ENCODE measurements at places on chromosomes 11 and 22.

DNA sequence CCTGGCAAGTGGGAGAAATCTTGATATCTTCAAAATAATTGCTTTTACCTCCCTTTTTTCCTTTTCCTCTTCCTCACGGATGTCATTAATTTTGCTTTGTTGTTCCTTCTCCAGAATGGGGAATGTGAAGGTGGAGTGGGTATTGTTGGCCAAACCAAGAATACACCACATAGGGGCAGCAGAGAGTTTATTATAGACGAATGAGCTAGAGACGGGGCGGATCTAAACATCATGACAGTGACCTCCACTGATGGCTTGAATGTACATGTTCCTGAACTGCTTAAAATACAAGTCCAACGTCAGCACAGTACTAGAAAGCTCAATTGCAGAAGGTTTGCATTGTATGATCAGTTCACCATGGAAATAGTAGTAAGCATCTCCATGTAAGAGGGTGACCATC lies 122.3 kb upstream of the SNX19 start:
- DNase-seq, result no peak

DNA sequence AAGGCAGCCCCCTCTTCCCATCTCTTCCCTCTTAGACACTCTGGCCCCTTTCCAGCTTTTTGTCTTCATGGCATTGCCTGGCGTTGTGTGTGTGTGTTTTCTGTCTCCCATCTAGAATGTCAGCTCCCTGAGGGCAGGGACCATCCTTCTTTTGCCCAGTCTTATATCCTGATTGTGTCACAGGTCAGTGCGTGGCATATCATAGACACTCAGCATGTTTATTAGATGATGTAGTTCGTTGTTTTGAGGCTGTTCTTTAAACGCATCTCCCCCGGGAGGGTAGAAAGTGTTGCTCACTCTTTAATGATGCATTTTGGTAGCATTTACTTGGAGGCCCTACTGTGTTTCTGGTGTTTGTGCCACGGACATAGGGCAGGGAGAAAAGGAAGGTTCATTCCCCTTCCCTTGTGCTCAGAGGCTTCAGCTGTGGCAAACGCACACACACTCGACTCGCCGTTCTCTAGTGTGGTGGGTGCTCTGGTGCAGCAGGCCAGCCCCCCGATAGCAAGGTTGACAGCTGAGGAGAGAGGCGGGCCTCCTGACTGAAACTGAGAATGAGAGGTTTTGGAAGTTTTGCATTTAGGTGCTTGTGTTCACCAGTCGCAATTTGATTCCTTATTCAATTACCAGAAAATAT lies 60.2 kb downstream of the TNRC6B start:
- no peak for DNase-seq

- DNase-seq, result no peak
Observed at GRCh38 chr11:96215826-96216225, 127.2 kb downstream of the MAML2 start.

GRCh38 chr11:73950869-73951710 lies at the start of gene DNAJB13:
Gene DNAJB13 (plus strand): TSS chr11:73951026. CDS start chr11:73951070, 44 bp downstream.
- DNase-seq, result peak; percentile 70

DNA sequence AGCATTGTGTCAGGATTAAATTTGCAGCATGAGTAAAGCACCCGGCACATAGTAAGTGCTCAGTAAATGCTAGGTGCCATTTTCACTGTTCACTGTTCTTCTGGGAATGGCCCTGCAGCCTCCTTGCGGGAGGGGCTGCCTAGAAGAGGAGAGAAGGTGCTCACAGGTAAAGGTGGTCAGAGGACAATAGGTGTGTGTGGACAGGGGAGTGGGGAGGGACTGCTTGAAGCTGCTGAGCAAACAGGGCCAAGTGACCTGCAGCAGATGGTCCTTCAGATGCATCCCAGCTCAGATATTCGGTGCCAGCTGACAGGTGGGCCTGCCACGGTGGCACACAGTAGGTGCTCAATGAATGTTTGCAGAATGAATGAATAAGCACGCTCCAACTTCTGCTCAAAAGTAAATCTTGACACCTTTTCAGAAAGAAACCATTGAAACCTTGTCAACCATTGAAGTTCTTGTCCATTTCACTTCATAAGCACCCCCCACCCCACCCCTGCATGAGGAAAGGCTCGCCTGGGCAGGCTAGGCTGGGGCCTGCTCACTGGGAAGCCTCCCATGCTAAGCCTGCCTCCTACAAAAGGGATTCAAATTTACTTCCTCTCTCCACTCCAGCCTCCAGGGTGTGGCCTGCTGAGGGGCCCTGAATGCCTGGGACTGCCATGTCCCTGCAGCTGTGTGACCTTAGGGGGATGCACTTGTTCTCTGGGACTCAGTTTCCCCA lies 1.6 kb downstream of the KIAA0930 start:
- no peak for DNase-seq

GRCh38 chr11:116835042-116835772 lies 2.2 kb downstream of the APOA1 start:
- peak; percentile 39 for DNase-seq

- DNase-seq, result no peak
Observed at GRCh38 chr11:20612416-20612815, 13.0 kb downstream of the SLC6A5 start.

DNA sequence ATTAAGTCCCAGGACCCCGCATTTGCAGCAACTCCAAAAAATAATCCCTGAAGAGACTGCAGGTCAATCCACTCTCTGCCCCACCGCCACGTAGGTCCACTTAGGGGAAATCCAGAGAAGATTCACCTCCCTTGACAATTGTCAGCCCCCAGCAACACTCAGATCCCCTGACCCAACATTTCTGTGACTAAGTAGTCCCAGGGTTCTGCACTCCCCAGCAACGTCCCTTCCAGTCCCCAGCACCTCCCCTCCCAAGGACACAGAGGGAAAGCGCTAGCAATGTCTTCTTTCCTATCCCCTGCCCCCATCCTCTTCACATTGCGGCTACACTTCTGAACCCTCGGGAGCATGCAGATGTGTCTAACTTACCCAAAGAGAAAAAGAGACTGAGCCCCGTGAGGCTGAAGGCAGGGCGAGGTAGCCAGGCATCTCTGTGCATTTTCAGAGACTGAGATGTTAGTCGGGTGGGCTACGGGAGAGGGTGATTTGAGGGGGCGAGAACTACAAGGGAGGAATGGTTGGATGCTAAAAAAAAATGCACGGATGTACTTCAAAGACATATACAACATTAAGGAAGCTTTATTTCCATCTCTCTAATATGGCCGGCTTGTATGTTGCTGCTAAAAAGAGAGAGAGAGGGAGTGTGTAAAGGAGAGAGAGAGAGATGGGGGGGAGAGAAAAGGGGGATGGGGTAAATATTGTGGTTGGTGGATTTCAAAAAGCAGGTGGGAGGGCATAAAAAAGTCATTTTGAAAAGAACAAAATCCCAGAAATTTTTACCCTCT lies at the start of gene SCN2B:
TSS of gene SCN2B (minus strand) at position 647 of the 785 bp plus-strand sequence. CDS start at position 439, 208 bp downstream.
- no peak for DNase-seq

DNA sequence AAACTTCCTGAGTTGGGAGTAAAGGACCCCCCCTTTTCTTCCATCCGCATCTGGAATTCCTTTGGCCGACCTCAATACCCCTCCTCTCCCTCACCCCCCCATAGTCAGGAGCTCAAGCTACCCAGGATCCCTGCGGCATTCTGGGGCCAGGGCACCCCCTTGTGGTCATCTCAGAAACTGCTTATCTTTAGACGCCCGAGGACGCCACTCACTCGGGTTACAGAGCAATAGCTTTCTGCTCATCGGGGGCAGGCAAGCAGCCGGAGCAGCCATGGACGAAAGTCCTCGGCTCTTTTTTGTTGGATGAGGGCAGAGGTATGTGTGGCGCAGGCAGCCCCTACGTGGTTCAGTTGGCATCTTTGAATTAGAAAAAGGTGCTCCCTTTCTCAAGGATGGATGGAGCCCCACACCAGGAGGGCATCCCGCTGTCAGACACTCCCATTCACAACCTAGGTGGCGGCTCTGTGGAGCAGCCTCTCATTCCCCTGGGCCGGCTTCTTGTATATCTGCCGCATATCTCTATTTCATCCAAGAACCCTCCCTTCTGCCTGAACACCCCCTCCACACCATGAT lies 2.3 kb downstream of the C1QTNF5 start:
- DNase-seq, result peak; percentile 80

GRCh38 chr11:125414121-125414520 lies 81.9 kb downstream of the FEZ1 start:
- no peak for DNase-seq

GRCh38 chr22:42176255-42176915 lies 45.8 kb upstream of the CYP2D6 start:
- no peak for DNase-seq

DNA sequence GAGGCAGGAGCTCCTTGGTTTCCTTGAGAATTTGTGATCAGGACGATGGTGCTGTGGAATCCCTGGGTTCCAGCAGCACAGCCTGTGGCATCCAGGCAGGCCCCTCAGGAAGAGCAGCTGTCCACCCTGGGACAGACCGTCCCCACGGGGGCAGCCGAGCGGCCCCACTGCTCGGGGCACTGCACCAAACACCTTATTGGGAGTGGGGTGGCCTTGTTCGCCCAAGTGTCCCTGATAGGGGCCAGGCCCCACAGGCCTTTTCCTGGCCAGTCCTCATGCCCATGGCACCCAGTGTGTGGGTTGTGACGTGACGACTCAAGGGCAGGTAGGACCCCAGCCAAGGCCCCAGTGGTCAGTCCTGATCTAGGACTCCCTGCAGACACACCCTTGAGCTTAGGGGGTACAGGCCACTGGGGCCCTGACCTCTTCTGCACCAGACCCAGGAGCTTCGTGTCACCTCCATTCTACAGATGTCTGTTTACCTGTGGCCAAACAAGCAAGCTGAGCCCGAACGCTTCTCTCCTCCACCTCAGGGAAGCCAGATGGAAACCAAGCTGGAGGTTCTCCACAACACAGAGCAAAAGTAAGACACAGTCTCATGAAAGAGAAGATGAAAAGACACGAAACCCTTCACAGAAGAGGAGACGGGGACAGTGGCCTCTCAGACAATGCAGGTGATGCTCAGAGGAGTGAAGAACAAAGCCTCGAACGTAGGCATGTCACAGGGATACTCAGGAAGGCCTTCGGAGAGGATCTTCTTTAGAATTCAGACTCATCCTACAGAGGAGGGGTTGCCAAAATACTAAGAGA lies 1.6 kb upstream of the BRD1 start:
- DNase-seq, result no peak

GRCh38 chr11:112285841-112286311 lies 25.2 kb upstream of the PLET1 start:
- DNase-seq, result no peak

DNA sequence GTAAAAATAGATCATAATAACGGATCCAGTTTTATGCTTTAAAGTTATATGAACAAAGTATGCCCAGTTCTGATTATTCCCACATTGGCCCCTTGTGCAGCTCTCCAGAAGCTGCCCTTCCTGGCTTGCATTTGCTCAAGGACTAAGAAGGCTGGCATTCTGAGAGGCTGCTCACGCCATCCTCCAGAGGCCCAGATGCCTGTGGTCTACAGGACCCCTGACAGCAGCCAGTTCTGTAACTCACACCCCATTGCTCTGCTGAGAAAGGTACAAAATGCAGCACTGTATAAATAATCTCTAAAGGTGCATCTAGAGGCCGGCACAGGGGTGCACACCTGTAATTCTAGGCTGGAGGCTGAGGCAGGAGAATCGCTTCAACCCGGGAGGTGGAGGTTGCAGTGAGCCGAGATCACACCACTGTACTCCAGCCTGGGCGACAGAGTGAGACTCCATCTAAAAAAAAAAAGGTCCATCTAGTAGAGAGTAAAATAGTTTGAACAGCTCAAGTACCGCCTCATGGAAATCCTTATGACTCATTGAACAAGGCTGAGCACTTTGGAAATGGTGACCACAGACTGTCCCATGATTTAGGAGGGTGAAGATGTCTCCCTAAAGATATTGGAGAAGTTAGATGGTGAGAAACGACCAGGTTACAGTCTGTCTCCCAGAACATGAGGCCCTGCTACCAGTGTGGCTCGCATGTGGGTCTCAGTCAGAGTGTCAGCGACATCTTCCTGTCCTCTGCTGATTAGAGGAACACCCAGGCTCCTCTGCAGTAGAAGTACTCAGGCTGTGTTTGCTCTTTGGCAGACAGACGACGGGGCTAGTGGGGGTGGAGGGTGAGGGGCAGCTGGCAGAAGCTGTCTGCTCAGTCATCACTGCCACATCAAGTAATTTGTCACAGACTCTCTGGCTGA lies 56.3 kb downstream of the KREMEN1 start:
- no peak for DNase-seq

GRCh38 chr22:44217346-44217745 lies 36.6 kb downstream of the PARVG start:
- no peak for DNase-seq

DNA sequence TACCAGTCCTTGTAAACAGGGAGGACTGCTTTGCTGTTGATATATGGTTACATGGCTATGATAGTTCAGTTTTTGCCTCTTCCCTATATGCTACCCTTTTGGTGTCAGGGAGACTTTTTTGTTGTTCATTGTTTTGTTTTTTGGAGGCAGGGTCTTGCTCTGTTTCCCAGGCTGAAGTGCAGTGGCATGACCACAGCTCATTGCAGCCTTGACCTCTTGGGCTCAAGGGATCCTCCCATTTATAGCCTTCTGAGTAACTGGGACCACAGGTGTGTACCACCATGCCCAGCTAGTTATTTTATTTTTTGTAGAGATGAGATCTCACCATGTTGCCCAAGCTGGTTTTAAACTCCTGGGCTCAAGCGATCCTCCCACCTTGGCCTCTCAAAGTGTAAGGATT lies 38.6 kb upstream of the SPTBN2 start:
- no peak for DNase-seq

- DNase-seq, result no peak
Observed at GRCh38 chr22:23481369-23481768, 98.7 kb downstream of the IGLL1 start.

GRCh38 chr11:9259981-9260837 lies 4.9 kb downstream of the DENND5A start:
- DNase-seq, result no peak

DNA sequence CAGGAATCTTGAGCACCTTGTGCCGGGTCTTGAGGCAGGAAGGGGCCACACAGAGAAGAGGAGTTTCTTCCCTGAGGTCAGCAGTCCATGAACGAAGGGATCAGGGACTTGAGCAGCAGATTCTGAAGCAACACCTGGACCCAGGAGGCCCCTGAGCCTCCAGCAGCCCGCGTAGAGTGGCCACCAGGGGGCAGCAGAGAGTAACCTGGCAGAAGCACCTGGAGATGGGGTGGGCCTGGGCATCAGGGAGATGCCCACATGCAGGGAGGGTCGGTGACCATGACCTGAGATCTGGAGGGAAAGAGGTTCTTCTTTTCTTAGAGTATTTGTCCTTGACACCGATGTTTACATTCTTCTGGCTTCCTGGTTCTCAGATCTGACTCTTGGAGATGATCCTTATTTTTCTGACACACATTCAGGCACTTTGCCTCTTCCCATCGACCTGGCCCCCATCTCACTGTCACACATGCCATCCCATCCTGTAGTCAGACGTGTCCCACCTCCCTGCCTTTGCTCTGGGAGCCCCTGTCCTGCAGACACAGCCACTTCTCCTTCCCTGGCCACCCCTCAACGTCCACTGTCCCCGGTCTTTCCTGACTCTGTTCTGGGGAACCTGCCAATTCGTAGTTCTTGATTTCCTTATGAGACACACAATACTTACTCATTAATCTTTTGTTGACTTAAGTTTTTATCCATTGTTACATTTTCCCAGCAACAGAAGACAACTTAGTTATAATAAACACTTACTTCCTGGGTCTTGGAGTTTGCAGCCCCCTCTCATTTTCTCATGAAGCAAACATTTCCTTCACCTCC lies 66.5 kb downstream of the GGTLC2 start:
- no peak for DNase-seq
